ENCODE measurements at places on chromosomes 7 and 10. TPM values are rescaled to one million over a fixed set of nuclear protein-coding genes. Genes with fewer than 3 reads are reported as not detected.

The CAMK2B gene
- total RNA-seq = 1.6 TPM

The RNF148 gene
- total RNA-seq = 0.83 TPM

The HHEX gene
- total RNA-seq = 109 TPM

The ITGB8 gene
- total RNA-seq = 6.5 TPM

The SLC18A2 gene
- total RNA-seq = not detected

The ABCA13 gene
- total RNA-seq = 0.09 TPM

The TMEM236 gene
- 0.24 TPM for total RNA-seq

The CDHR1 gene
- total RNA-seq = 0.14 TPM

The HABP2 gene
- total RNA-seq = not detected

The COBL gene
- 0.11 TPM for total RNA-seq

The ADGRA1 gene
- not detected for total RNA-seq

The ATG9B gene
- total RNA-seq = not detected

The GPR158 gene
- not detected for total RNA-seq

The LGI1 gene
- total RNA-seq = not detected

The MRLN gene
- not detected for total RNA-seq

The NT5C3A gene
- 22.0 TPM for total RNA-seq

The RAMP3 gene
- total RNA-seq = not detected

The GIMAP6 gene
- total RNA-seq = 87.8 TPM

The METTL27 gene
- 1.2 TPM for total RNA-seq

The AKR1C1 gene
- total RNA-seq = 1.6 TPM

The OLAH gene
- 0.51 TPM for total RNA-seq

The SPDYE2B gene
- total RNA-seq = not detected

The GPR15LG gene
- total RNA-seq = not detected

The COL13A1 gene
- total RNA-seq = 47.5 TPM

The SSC4D gene
- 0.46 TPM for total RNA-seq

The COL17A1 gene
- 1.2 TPM for total RNA-seq

The ASAH2 gene
- 3.4 TPM for total RNA-seq

The ITPRID1 gene
- total RNA-seq = not detected

The ATP5F1C gene
- 290 TPM for total RNA-seq

The ELMO1 gene
- 30.6 TPM for total RNA-seq

The ACSL5 gene
- total RNA-seq = 0.76 TPM

The CLDN12 gene
- 8.1 TPM for total RNA-seq

The SUGCT gene
- 2.2 TPM for total RNA-seq

The GDF2 gene
- not detected for total RNA-seq

The RFC2 gene
- 40.0 TPM for total RNA-seq

The CPA1 gene
- not detected for total RNA-seq

The DLX5 gene
- not detected for total RNA-seq

The PRF1 gene
- total RNA-seq = not detected

Data from endothelial cell of umbilical vein (primary cell).